AG09309 (cell line): ENCODE measurements at places on chromosomes 6 and 20.

DNA sequence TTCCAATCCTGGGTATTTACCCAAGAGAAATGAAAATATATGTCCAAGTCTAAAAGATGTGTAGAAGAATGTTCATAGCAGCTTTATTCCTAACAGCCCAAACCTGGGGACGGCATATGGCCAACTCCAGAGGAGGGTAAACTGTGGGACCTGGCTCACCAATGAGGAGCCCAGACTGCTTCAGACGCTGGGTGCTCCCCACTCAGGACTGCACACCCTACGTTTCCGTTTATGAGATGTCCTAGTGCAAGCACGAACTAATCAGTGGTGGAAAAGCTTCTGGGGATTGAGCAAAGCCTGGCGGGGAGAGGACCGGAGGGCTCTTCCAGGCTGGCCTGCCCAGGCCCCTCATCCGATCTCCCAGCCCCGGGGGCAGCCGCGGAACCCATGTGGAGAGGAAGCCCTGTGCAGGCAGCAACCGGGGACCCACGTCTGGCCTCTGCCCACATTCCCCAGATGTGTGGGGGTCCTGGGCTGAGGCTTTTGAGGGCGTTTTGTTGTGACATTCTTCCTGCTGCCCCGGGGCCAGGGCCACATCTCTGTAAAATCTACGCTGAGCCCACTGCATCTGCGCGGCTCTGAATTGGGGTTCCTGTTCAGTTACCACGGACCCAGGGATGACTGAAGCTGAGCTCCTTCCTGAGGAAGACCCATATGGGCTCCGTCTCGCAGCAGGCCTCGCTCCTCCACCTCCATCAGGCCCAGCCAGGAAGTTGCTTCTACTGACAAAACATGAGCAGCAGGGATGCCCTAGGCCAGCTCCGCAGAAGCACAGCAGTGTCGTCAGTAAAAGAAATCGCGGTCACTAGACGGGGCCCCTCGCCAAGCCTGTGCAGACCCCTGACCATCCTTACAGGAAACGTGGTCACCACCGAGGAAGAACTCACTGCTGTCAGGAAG lies 188.0 kb downstream of the DLL1 start:
- no peak for DNase-seq

DNA sequence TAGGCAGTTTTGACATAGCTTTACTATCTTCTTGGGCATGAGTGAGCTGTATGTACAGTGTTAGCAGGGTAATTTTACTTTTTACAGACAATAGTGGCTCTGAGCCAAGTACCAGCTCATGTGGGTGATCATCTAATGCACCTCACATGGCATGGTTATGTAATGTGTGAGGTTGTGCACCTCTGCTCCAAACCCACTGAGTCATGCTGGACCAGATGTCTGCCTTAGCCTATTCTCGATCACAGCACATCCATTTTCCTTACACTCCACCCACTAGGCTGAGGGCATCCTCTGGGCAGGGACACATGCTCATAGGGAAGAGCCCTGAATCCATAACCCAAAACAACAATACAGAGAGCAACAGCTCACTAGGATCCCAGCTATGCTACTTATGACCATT lies 71.6 kb upstream of the FBXL4 start:
- DNase-seq, result no peak

DNA sequence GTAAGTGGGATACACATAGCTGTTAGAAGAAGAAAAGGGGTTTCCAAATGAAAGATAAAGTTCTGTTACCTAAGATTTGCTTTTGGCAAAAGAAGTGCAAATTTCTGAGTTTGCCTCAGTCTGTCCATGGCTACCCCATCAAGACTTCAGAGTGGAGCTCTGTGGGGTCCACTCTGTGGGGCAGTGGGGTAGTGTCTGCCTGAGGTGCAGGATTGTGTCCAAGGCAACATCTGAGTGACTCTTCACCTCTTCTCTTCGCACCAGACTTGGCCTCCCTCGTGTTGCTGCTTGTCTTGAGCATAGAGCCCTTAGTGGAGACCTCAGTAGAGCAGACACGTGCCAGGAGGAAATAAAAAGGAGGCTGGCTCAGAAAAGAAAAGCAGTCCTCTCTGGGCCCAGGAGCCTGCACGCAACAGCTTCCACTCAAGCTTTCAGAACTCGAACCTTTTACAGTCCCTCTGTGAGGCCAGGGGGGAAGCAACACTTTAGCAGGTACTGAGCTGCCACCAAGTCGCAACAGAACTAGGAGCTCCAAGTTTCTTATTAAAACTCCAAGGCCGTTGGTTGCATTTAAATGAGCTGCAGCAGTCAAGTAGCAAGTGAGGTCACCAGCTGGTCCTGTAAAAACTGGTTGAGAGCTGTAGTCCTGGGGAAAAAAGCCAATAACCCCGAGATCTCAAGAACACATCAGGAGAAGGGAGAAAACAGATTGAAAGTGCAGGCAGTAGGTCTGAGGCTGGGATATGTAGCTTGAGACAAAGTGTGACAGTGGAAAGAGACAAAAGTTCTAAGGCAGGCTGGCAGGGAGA lies 413.5 kb downstream of the CDC5L start:
- no peak for DNase-seq

DNA sequence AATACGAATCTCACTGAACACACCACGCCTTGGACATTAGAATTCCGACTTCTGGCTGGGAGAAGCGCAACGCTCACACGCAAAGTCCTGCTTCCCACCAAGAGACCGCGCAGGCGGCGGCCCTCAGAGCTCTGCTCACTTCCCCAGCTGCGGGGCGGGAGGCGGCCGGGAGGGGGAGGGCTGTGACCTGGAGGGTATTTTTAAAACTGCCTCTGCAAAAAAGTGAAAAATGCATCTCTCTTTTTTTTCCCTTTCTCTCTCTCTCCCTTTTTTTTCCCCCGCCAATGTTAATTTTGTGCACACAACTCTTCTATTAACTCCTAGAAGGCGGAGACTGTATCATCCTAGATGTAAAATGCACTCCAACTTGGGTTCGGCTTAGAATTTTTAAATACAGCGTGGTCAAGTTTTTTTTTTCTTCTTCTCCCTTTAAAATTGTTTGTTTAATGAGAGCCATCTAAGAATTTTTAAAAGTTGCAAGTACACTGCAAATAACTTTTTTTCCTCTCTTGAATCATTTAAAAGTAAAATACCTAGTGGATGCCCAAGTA lies 66.4 kb downstream of the STX11 start:
- DNase-seq, result no peak

DNA sequence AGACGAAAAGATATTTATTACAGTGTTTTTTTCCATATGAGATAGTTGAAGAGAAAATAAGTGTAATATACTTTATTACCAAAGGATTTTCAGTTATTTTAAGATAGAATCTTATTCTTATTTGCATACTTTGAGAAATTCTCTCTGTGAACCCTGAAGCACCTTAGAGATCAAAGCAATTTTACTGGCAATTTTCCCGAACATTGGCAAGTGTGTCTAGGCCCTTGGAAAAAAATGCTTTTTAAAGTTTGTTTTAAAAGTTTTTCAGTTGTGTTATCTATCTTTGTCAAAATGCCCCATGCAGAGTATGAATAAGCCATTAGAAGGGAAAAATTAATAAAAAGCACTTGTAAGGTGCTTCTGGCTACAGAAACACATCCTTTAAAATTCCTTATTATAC lies 276.8 kb upstream of the HSF2 start:
- DNase-seq, result no peak

DNA sequence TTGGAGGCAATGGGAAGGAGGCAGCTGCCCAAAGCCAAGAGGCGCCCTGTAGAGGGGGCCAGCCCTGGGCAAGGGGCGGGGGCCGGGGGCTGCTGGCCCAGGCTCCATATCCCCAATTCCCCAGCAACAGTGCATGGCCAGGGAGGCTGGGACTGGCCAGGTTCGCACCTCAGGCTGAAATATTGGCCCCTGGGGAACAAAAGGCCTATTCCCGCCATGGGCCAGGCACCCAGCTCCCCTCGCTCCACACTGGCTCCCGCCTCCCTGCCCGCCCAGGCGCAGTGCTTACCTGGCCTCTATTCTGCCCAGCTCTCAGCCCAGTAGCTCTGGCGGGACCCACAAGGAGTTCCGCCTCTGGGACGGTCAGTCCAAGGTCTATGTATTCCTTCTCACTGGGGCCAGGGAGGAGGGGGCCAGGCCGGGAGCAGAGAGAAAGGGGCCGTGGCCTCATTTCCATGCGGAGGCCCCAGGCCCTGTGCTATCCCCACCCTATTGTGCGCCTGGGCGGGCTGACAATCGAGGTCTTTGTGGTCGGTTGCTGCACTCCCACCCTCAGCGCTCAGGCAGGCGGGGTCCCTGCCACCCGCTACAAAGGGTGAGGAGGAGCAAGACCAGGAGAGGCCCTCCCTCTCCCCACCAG lies 42.3 kb downstream of the YTHDF1 start:
- no peak for DNase-seq

DNA sequence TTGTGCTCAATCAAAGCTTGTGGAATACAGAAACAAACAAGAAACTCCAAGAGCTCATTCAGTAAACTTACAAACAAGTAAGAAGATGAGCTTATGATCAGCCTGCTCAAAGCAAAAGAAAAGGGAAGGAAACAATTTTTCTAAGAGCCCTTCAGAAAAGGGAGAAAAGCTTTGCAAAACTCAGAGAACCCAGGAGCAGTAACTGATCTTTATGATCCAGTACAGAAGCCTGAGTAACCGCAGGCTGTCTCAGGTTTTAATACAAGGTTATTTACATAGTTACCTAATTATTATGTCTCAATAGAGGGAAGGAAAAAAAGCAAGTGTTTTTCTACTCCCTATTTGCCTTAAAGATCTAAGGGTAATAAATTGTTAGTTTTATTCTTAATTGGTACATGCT lies 226.5 kb downstream of the MAFB start:
- DNase-seq, result no peak

- no peak for DNase-seq
These were observed 35.9 kb downstream of the ID4 start for GRCh38 chr6:19873031-19873430.
